ENCODE measurements at places on chromosomes 3 and 15.

GRCh38 chr3:165434516-165434915 is 238.3 kb upstream of the SLITRK3 start:
- DNase-seq, result no peak

- no peak for DNase-seq
Measured at GRCh38 chr3:172376402-172376801, 71.9 kb downstream of the GHSR start.

- DNase-seq, result no peak
Measured at GRCh38 chr3:168260859-168261258, 165.1 kb upstream of the GOLIM4 start.

GRCh38 chr15:35499723-35500122 is 46.2 kb downstream of the DPH6 start:
- no peak for DNase-seq

GRCh38 chr3:74506246-74506645 is 108.2 kb downstream of the CNTN3 start:
- DNase-seq, result no peak

DNA sequence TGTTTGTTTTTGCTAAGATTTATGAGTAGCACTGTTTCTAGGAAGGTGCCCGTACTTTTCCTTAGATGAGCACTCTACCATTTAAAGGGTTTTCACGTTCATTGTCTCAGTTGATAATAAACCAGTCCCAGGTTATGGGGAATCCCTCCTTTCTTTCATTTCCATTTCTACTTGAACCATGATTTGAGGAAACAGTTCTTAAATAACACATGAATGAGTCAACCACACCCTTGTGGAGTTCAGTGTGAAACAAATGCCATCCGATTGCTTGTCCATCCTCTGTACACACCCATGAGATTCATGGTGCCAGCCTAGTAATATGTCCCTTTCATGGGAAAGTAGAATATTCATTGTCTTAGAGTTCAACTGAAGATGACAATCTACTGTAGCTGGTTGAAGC is 23.1 kb downstream of the CMTM8 start:
- no peak for DNase-seq

GRCh38 chr3:50212502-50212901 is 7.4 kb downstream of the SLC38A3 start:
- DNase-seq, result no peak

GRCh38 chr3:42670051-42670576 is 15.2 kb upstream of the KLHL40 start:
- no peak for DNase-seq

DNA sequence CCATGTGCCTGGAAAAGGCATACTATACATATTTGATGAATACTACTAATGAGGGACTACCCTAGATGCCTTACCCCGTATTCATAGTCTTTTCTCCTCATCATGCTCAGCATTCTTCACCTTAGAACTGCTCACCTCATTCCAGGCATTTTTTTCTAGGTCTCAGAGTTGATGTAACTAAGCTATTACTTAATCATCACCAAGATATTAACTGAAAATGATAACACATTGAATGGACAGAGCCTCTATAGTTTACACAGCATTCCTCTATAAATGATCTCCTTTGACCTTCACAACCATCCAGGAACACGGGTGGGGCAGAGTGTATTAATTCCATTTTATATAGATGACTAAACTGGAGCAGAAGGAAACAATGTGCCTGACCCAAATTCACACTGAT is 174.1 kb upstream of the DPH6 start:
- DNase-seq, result no peak

Data from activated T-cell treated with anti-CD3 and anti-CD28 coated beads, Interleukin-2, amount 50 U/mL, for 72 hours (primary cell).